ENCODE measurements at places on chromosomes 5 and 9.

DNA sequence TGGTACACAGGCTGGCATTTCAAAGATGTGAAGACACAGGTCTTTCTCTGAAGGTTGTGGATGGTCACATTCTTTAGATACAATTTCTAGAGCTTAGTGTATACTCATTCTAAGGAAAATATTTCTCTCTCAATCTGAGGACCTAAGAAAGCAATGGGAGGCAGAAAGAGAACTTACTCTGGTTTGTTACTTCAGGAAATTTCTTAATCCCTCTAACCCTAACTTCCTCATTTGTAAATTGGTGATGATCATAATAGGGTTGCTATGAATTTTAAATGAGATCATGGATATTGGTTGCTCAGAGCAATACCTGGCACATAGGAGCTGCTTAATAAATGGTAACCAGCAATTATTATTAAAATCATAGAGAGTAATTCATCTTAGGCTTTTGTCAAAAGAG lies 22.1 kb downstream of the FAM170A start:
- no peak for DNase-seq

GRCh38 chr9:38254151-38254550 lies 138.4 kb upstream of the ALDH1B1 start:
- no peak for DNase-seq

DNA sequence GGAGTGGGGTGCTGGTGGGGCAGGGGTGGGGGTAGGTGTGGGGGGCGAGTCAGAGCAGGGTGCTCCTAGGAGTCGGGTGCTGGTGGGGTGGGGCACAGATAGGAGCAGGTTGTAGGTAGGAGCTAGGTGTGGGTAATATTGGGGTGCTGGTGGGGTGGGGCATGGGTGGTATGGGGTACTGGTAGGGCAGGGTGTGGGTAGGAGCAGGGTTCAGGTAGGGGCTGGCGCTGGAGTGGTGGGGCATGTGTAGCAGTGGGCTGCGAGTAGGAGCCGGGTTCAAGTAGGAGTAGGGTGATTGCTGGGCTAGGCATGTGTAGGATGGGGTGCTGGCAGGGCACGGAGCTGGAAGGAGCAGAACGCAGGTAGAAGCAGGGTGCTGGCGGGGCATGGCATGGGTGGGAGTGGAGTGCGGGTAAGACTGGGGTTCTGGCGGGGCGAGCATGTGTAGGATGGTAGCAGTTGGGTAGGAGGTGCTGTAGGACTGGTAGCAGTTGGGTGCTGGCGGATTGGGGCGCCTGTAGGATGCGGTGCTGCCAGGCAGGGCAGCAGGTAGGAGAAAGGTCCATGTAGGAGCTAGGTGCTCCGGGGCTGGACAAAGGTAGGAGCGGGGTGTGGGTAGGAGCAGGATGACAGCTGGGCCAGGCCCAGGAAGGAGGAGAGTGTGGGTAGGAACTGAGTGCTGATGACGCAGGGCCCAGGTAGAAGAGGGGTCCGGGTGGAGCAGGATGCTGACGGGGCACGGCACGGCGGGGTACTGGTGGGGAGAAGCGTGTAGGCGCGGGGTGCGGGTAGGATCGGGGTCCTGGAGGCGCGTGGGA lies 105.5 kb upstream of the SIMC1 start:
- DNase-seq: peak; percentile 27

GRCh38 chr9:93057703-93058354 lies 672 bp upstream of the SUSD3 start:
- DNase-seq: no peak

DNA sequence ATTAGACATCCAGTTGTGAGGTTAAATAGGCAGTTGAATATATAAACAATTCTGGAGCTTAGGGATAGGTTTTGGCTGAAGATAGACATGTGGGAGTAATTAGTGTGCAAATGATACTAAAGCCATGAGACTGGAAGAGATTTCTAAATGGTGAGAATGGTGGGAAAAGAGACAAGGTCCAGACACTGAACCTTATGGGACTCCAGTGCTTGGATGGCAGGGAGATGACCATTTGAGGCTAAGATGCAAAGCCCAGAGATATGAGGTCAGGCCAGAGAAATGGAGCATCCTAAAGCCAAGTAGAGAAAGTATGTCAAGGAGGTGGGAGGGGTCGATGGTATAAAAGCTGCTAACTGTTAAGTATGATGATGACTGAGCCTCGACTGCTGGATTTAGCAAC lies 115.6 kb downstream of the SEMA5A start:
- no peak for DNase-seq

- DNase-seq: no peak
Observed at GRCh38 chr9:69759021-69759420, 790 bp downstream of the PTAR1 start.

DNA sequence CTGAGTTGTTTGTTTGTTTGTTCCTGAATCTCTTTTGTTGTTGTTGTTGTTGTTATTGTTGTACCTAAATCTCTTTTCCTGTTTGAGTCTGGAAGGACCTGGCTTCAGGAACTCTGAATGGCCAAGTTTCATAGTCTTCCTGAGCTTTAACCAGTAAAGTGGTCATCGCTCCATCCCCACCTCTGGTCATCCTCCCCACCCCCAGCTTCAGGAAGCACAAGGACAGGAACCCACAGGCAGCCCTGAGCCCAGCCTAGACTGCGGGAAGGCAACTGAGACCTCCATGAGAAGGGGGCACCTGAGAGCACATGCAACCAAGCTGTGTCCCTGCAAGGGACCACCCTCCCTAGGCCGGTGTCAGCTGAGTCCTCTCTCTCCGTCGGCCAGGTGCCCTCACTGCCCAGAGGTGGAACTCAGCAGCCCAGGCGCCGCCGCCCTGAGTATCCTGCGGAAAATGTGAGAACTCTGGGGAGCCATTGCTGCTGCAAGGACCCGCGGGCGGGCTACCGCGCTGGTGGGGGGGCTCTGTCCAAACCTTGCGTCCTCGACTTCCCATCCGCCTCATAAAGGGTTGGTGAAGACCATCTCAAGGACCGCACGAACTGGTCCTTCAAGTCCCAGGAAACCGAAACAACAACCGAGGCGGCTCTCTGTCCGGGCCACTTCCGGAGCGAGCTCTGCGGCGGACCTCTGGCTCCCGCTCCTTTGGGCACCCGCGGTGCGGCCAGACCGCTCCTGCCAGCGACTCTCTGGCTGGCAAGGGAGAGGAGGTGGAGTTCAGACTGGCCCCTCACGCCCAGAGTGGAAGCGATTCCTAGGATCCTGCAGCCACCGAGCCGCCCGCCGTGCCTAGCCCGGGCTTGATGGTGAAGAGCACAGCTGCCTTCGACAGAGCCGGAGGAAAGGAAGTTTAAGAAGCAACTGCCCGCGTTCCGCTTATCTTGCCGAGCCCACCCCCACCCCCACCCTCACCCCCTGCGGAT lies 4.2 kb downstream of the BARX1 start:
- DNase-seq: no peak

GRCh38 chr5:143302341-143303045 lies 101.0 kb downstream of the NR3C1 start:
- no peak for DNase-seq

- no peak for DNase-seq
Observed at GRCh38 chr5:56478062-56478461, 244.9 kb upstream of the ANKRD55 start.
